ENCODE measurements at places on chromosomes 2 and 18.

- no peak for DNase-seq
Observed at GRCh38 chr18:10142496-10143160, 228.8 kb downstream of the VAPA start.

DNA sequence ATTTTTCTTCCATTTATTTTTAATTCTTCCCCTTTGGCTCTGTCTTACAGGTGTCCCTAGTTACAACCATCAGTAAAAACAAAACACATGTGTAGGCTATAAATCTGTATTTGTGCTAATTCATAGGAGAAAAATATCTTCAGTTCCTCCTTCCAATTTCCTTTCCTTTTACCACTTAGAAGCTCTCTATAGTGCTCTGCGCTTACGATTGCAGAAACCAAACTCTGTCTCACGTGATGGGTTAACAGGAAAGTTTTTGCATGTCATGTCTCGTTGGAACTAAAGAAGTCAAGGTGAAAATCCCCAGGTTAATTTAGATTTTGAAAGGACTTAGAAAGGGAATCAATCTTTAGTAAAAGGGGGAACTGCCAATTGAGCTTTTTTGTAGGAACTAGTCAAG, 1390.5 kb upstream of the ZEB2 start:
- DNase-seq, result no peak

DNA sequence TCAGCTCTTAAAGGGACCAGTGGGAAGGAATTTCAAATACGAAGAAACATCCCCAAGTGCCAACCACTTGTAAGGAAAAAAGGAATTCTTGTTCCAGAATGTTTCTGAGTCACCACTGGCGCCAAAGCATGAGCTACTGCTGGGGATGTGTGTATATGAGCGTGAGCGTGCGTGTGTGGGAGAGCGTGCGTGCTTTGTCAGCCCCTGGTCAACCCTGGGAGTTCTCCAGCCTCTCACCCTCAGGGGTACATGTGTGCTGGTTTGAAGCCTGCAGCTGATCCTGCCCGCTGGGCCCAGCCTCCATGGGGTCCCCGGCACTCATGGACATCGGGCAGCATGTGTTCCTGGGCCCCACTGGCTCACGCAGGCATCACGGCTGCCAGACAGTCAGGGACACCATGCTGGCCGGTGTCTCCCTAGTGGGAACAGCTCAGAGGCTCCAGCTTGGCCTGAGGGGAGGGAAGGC, 17.1 kb downstream of the HS6ST1 start:
- no peak for DNase-seq

GRCh38 chr2:24411488-24412151, 51.3 kb upstream of the ITSN2 start:
- DNase-seq, result no peak

GRCh38 chr18:3493501-3494244, 43.7 kb downstream of the TGIF1 start:
- no peak for DNase-seq

- no peak for DNase-seq
Observed at GRCh38 chr18:24315170-24315569, 82.5 kb downstream of the OSBPL1A start.

- DNase-seq, result no peak
Observed at GRCh38 chr2:228268756-228269155, 87.3 kb upstream of the SPHKAP start.

GRCh38 chr2:217740756-217741155, 262.0 kb downstream of the TNS1 start:
- no peak for DNase-seq

- no peak for DNase-seq
Observed at GRCh38 chr2:237729681-237730475, 68.7 kb upstream of the RBM44 start.

DNA sequence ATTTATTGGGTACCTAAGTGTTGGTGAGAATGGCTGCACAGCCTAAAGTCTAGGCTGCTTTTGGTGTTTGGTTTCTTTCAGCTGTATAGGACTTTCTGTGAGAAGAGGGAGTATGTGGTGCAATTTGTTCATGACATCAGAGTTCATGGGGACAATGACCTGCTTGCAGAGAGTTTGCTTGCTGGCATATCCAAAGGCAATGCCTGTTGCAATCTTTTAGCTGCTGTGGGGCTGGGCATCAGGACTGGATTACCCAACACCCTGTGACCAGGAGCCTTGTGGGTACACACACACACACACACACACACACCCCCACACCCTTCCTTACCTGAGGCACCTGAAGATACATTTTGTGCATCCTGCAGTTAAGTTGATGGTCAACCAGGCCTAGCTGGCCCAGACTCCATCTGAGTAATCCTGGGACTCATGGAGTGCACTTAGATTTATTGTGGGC, 68.4 kb downstream of the LIPG start:
- DNase-seq, result no peak

- no peak for DNase-seq
Observed at GRCh38 chr2:237309011-237309410, 105.0 kb downstream of the COL6A3 start.

DNA sequence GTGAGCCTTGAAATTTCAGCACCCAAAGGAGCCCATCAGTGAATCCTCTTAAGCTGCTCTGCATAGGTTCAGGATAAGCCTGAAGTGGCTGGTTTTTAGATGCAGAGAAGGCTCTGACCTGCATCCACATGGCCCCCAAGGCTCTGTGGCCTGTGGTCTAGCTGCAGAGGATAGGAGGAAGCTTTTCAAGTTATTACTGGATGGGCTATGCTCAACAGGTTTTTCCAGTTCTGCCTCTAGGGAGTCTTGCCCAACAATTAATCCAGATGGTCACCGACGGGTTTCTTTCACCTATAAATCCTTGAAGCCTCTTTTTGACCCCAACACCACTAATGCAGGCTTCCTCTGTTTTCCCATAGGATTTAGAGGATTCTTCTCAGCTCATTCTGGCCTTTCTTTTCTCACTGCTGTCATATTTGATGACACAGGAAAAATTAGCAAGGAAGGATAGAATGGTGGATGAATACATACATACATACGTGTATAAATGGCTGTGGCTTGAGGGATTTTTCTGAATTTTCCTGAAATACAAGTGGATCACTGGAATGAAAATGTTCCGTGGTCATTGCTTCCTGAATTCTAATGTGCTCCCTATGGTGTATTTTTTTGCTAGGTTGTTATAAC, 52.2 kb upstream of the BCL2L11 start:
- no peak for DNase-seq

DNA sequence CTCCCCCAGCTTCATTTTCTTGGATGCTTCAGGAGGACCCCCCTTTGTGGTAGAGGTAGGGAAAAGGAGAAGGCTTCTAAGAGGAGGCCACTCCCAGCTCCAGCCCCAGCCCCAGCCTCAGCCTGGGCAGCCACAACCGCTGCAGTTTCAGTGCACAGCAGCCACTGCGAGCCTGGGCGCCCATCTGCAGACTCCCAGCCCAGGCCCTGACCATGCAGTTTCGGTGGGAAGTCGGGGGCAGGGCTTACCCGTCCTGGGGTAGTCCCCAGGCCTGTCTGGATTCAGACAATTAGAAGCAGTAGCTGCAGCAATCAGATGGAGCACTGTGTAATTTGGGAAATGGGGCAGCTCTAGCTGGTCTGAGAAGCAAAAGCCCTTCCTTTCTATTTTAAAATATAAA, 28.6 kb downstream of the ITM2C start:
- DNase-seq, result no peak

- DNase-seq, result no peak
Observed at GRCh38 chr18:78900938-78901909, 78.4 kb upstream of the SALL3 start.

DNA sequence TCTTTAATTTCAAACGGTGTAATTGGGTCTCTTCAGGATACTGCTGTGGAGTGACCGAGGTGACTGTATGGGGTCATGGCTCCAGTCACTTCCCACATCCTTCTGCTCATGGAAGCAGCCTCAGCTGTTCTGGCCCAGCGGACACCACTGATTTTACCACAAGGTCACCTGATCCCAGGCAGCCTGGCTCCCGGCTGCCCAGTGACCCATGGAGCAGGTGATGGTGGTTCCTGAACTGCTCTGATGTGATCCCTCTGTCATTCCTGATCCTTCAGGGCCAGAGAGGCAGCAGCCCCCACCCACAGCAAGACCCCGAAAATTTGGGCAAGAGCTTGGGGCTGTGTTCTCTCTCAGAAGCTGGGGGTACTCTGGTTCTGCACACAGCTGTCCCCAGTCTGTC, 35.5 kb upstream of the HS6ST1 start:
- no peak for DNase-seq

DNA sequence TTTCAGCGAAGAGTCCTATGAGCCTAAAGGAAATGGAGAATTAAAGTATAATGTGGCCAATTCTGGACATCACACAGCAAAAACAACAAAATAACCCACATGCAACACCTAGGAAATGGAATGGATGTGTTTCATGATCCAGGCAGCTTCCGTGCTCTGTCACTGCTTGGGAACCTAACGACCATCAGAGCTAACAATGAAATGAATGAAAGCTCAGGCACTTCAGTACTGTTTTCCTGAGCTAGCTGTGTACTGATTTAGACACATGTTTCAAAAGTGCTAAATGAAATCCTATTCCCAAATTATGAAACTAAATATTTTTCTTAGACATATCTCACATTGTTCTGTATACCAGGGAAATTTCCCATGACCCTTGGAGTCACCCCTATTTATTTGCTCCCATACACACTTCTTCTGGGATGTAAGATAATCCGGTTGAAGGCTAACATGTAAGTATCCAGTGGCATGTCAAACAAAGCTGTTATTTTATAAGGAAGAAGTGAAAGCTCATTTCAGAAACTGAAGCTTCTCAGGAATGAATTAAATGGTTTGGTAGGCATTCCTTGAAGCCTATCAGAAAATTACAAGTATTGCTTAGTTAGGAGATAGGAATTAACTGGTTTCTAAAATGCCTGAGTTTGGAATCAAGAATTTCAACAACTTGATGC, 108.5 kb upstream of the RND3 start:
- no peak for DNase-seq

DNA sequence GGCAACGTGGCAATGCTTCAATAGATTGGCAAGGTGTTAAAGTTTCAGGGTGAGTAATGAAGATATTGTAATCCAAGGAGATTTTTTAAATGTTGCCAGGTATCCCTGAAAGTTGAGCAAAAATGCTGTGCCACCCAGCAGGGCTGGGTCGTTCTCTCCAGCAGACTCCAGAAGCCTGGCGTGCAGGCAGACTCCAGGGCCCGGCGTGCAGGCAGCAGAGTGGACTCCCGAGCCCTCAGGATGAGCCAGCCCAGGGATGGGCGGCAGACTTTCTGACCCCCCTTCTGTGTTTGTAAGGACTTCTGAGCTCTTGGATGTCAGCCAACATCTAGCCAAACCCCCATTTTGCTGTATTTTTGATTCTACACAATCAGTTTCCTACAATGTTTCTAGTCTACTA, 289.1 kb downstream of the ZNF516 start:
- DNase-seq, result no peak

GRCh38 chr2:149070681-149071320, 32.3 kb downstream of the LYPD6B start:
- DNase-seq, result no peak

DNA sequence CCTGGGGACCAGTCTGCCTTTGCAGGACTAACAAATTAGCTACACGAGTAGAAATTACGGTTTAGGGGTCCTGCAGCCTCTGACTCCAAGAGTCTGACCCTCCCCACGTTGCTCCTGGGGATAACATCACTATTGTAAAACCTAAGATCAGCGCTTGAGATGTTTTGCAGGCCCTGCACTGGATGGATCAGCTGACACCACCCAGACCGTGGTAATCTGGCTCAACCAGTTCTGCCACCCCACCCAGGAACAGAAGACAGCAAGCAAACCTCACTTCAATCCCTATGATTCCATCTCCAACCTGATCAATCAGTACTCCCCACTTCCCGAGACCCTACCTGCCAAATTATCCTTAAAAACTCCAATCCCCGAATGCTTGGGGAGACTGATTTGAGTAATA, 31.7 kb downstream of the NGEF start:
- DNase-seq, result no peak

DNA sequence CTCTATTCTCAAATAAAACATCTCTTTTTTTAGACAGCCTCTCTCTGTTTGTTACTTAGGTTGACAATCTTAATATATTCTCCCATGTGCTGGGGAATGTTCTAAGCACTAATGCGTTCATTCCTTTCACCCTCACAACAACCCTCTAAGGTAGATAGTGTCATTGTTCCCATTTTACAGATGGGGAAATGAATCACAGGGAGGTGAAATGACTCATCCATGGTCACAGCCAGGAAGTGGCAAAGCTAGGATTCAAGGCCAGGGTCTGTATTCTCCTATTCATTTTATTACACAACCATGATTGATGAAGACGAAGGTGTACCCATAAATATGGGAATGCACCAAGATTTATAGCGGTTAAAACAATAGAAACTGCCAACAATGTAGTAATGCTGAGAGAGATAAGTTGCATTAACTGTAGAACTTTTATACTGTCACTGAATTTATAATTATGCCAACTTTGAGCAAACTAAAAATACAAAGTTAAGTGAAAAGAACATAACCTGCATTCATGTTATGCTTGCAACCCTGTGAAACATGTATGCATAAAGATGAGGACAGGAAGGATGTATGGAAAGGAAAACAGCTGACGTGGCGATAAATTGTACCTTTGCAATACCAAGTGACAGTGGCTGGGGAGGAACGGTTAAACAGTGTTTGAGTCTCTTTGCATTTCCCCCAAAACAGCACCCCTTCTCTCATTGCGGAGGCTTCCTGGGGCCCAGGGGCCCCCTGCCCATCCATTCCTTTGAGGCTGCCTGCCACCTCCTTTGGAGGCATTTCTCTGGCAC, 257.7 kb upstream of the AGAP1 start:
- DNase-seq, result no peak

DNA sequence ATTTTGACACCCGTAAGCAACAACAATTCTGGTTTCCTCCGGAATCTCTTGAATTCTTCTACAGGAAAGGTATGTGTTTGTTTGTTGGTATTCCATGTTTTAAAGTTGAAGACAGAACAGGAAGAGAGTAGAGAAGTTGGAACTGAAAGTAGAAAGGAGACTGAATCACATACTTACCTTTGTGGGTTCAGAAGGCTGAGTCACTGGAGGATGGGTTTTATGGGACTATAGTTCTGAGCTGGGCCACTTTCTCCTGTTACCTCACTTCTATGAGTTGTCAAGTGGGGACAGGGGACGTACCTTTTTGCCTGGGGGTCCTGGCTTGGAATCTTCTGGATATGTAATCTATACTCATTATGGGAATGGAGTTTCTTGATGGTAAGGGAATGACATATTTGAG, 40.9 kb downstream of the KDM3A start:
- no peak for DNase-seq

DNA sequence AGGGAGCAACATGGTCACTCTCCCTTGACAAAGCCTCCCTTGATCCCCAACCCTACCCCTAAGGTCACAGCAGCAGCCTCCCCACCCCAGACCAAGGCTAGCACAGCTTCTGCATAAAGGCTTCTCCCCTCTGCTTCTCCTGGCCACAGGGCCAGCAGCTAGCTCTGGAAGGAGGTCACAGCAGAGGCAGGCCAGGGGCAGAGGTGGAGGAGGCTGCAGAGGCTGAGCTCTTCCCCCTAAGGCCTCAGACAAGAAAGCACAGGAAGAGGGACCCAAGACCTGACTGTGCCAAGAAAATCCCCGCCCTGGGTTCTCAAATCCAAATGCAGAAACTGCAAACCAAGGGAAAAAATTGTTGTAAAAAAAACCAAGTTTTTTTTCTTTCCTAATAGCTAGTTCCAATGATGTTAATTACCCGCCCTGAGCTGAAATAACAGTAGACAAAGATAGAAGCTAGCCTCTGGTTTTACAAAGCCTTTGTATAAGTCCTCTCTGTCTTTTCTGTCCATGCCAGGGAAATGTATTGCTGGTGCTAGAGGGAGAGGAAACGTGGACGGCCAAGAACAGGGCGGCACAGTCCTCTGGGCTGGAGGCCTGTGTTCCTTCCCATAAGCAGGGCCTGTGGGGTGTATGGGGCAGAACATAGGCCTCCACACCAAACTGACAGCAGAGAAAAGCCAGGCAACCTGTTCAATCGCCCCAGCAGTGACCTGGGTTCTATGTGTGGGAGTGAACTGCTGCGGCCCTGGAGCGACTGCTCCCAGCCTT, 79.5 kb downstream of the POLR1A start:
- no peak for DNase-seq

Measured in activated gamma-delta T cell treated with Interleukin-2 at 50 U/mL for 16 hours (primary cell).